Sigmoid colon (tissue), 7 donors: ENCODE measurements at places on chromosomes 6 and 20. TPM values are rescaled to one million over a fixed set of nuclear protein-coding genes. Genes with fewer than 3 reads are reported as not detected.

Gene NOX3
- polyA plus RNA-seq: not detected

Gene RNF217
- 1.8 TPM for polyA plus RNA-seq

Gene GJA10
- polyA plus RNA-seq: not detected

Gene C6orf52
- 1.3 TPM for polyA plus RNA-seq

Gene AKAP12
- polyA plus RNA-seq: 17.2 TPM

Gene GGTLC1
- polyA plus RNA-seq: not detected

Gene MAP3K5
- 11.4 TPM for polyA plus RNA-seq

DNA sequence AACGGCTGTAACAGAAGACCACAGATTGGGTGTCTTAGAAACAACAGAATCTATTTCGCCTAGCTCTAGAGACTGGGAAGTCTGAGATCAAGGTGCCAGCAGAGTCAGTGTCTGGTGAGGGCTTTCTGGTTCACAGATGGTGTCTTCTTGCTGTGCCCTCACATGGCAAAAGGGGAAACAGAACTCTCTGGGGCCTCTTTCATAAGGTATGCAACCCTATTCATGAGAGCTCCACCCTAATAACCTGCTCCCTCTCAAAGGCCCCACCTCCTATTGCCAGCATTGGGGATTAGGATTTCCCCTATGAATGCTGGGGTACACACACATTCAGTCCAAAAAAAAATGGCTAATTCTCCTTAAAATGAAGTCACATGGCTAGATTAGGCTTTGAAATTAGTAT is 10.0 kb downstream of the TXNDC5 start:
- no peak for DNase-seq

GRCh38 chr6:157530126-157530525 is 149.1 kb downstream of the ZDHHC14 start:
- no peak for DNase-seq

DNA sequence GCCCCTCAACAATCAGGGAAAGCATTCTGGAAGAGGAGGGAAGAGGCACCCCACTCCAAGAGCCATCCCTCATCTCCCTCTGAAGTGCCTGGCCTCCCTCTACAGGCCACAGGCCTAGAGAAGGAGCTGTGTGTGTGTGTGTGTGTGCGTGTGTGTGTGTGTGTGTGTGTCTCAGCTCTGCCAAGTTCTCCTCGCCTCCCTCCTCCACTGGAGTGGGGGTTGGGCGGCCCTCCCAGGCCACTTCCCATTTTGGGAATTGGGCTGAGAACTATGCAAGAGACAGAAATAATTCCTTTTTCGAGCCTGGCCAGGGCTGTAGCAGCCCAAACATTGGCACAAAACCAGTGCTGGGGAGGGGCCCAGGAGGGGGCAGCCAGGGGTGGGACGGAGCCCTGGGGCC is 35.7 kb downstream of the KCNB1 start:
- peak; percentile 96 for DNase-seq

DNA sequence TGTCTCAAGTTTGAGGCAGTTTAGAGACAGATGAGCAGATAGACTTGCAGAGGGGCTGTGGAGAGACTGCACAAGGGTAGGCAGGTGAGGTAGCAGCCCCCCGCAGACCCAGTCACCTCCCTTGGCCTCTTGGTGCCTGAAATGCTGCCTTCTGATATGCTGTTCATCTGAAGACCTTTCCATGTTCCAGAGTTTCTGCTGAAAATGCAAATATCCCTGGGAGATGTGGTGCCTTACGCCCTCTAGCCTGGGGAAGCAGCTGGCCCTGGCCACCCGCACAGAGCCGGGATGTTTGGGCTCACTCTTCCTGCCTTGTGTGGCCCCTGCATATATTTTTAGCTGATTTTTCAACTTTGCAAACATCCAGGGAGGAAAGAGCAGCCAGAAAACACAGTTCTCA is 51.4 kb downstream of the TMEM242 start:
- no peak for DNase-seq

- DNase-seq: no peak
These were observed 339.0 kb downstream of the NRN1 start for GRCh38 chr6:5667737-5668136.

- no peak for DNase-seq
These were observed 5.1 kb downstream of the PNRC1 start for GRCh38 chr6:89085409-89086205.

- DNase-seq: peak; percentile 71
These were observed 49.5 kb upstream of the CCN6 start for GRCh38 chr6:112004201-112005012.

GRCh38 chr6:130720076-130720715 is 107.0 kb upstream of the SMLR1 start:
- no peak for DNase-seq

DNA sequence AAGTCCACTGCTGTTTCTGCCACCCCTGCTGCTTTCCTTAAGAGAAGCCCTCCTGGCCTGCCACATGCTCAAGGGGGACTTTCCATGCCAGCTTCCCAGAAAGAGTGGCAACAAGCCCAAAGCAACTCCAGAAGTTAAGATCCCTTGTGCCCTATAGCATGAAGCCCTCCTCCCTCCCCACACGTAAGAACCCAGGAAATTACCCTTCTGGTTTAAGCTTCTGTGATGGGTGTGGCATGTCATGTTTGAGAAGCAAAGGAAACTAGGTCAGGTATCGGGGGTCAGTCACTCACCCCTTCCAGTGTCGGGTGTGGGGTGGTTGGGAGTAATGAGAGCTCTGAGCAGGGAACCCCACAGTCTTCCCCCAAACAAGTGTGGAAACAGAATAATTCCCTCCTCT is 196.1 kb downstream of the LRFN2 start:
- DNase-seq: no peak

- DNase-seq: no peak
These were observed 55.8 kb upstream of the IYD start for GRCh38 chr6:150312844-150313584.

DNA sequence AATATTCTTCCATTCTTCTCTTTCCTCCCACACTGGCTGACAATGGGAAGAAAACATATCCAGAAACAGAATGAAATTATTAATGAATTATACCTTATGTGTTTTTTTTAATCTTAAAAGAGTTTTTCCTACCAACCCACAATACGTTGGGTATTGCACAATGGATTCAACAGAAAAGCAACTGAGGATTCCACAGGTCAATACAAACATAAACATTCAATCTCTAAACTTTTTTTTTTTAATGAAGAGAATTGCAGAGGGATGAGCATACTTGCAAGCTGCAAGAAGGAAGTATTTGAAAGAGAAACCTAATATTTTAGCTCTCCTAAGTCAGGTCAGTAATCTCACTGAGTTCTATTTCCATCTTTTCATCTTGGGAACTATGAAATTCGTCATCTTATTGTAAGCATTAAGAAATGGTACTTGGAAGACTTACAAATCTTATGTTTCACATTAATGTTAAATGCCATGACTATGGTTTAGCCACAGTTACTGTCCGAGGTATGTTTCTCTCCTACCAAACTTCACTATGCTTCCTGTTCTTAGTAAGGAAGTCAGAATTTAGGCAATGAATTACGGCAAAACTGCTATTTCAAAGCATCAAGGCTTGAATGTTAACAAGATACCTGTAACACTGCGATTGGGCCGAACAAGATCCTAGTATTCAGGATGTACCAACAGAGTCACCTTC is 100.8 kb downstream of the HIVEP2 start:
- no peak for DNase-seq

DNA sequence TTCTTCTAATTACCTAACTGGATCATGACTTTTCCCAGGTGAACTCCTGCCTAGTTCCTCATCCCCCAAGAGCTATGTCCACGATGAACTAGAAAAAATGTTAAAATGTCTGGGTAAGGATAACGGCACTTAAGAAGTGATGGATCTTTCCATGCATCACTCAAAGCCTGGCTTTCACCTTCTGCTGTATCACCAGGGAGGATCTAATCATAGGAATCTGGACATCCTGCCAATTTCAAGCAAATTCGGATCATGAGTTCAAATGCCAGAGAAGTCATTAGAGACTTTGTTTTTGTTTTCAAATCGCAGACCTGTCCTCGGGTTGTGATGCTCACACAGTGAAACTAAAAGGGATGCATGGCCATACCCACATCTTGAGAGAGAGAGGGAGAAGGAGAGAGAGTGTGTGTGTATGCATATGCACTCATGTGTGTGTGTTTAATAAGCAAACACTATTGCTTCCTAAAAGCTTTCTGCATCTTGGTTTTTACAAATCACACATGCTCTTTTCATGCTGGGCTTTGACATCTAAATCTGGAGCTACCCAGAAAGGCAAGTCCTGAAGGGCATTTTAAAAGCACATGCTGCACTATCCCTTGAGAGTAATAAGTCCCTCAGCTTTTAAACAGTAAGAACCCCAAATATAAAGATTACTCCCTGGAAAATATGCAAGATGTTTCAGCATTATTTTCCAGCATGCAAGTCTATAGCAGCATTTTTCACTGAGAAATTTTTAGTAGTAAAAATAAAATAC is 524.6 kb upstream of the NOX3 start:
- DNase-seq: no peak

DNA sequence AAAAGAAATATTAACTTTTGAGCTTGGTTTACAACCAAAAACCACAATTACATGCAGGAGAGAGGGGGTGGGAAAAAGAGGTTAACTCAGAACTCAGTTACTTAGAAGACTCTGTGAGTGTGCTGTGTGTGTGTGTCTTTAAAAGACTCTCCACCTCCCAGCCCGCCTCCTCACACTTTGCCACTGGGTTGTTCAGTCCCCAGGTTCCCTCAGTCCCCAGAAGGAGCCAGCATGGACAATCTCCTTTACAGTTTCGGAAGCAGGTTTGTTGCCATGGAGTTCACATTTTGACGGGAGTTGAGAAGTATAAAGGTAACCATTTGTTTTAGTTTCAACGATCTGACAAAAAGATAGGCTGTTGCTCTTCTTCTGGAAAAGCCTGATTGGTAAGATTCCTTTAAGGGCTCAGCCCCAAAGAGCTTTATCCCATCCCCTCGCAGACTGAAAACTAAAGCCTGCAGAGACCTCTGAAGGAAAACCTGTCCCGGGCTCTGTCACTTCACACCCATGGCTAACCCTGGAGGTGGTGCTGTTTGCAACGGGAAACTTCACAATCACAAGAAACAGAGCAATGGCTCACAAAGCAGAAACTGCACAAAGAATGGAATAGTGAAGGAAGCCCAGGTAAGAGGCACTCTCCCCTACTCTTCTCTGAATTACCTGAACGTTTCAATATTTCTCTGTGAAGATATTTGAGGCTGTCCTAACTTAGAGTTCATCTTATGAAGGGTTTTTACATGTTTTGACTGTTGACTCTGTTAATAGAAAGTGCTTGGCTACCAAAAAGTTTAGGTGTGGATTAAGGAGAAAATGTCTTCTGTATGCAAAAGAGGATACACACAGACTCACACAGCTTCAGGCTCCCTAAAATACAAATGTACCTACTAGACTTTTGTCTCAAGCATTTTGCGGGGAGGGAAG is at the start of gene SPTLC3:
TSS of gene SPTLC3 (plus strand) at position 212 of the 921 bp plus-strand sequence. CDS start at position 508, 296 bp downstream.
- peak; percentile 73 for DNase-seq

- no peak for DNase-seq
These were observed 32.9 kb upstream of the EYA4 start for GRCh38 chr6:133208183-133208755.

DNA sequence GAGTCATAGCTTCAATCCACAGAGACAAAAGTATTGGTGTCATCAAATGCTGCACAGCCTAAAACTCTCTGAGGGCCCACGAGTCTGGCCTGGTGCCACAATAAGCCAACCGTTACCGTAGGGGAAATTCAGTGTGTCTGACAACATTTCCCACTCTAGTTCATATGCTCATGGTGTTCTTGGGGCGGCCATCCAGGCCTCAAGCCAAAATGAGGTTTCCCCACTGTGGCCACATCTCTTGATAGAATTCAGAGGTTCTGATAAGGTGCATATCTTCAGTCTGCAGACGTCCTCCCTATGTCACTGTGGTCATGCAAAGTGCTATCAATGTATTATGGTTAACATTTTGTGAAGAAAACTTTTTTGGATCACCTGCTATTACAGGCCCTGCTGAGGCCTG is 627.7 kb downstream of the QKI start:
- no peak for DNase-seq

- no peak for DNase-seq
These were observed 7.2 kb downstream of the EEF1A2 start for GRCh38 chr20:63491635-63492230.

DNA sequence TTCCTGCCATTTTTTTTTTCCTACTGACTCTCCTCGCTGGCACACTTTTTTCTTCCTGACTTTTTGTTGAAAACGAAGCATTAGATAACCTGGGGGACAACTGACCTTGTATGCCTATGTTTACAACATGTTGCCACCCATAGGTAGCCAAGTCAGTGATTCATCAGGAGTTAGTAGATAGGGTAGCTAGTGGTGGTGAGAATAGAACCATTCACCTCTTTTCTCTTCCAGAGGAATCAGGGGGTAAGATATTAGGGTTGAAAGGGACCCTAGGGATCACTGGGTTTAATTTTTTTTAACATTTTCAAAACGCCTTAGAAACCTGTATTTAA is 427.9 kb upstream of the FLRT3 start:
- no peak for DNase-seq

- peak; percentile 20 for DNase-seq
These were observed 172.3 kb upstream of the CST7 start for GRCh38 chr20:24776755-24777271.
